ENCODE measurements at places on chromosomes 16 and 17.

DNA sequence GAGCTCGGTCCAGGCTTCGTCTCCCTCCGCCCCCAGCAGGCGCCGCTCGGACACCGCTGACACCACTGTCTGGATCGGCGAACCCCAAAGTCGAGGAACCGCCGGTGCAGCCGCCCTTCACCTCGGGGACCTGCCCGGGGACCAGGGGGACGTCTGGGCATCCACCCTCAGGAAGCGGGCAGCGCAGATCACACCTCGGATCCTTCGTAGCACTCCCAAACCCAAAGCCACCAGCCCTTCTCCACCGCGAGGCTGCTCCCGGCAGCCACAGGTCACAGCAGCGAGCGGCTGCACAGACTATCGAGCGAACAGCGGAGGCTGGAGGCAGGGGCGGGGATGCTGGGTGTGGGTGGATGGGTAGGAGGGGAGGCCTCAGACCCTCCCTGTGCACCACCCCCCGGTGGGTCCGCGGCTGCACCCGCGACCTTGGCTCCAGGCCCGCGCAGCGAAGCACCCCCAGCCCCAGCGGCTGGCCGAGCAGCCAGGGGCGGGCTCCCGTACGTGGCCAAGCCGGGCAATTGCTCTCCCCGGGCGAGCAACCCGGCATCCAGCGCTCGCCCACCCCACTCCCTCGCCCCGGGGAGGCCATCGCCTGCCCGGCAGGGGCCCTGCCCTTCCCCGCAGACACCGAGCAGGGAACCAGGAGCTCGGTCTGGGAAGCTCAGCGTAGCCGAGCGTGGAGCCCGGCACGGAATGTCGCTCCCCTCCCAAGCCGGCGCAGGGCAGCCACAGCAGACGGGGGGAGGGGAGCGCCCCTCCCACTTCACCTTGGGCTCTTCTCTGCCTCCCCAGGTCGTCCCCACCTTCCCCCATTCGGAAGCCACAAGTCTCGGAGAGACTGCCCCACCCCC lies 1.0 kb downstream of the SDK2 start:
- DNase-seq = no peak

GRCh38 chr17:48490451-48490892 lies 40.3 kb downstream of the HOXB1 start:
- no peak for DNase-seq

DNA sequence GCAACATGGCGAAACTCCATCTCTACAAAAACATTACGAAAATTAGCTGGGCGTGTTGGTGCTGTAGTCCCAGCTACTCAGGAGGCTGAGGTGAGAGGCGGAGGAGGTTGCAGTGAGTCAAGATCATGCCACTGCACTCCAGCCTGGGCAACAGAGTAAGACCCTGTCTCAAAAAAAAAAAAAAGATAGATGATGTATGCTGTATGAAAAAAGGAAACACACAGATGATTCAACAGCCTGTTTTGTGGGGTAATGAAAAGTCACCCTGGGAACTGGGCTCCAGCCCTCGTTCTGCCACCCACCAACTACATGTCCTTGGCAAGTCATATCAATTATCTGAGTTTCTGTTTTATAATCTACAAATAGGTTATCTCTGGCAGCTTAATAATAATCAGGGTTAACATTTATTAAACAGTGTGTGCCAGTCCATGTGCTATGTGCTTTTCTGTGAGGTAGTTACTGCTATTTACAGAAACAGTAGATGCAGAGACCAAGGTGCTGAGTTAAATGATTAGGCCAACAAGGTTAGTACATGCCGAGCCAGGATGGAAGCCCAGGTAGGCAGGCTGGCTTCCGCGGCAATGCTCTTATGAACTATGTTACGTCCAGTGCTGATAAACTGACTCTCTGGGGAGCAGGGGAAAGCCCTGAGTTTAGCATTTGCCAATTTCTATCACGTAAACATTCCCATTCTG lies 1.1 kb downstream of the G6PC1 start:
- DNase-seq = no peak

- DNase-seq = no peak
These were observed at the start of gene IGFALS for GRCh38 chr16:1793578-1794220. TSS of gene IGFALS (minus strand) at chr16:1793705. CDS start at chr16:1793652, 53 bp downstream.

GRCh38 chr17:69503711-69504110 lies 89.2 kb downstream of the MAP2K6 start:
- DNase-seq = no peak

DNA sequence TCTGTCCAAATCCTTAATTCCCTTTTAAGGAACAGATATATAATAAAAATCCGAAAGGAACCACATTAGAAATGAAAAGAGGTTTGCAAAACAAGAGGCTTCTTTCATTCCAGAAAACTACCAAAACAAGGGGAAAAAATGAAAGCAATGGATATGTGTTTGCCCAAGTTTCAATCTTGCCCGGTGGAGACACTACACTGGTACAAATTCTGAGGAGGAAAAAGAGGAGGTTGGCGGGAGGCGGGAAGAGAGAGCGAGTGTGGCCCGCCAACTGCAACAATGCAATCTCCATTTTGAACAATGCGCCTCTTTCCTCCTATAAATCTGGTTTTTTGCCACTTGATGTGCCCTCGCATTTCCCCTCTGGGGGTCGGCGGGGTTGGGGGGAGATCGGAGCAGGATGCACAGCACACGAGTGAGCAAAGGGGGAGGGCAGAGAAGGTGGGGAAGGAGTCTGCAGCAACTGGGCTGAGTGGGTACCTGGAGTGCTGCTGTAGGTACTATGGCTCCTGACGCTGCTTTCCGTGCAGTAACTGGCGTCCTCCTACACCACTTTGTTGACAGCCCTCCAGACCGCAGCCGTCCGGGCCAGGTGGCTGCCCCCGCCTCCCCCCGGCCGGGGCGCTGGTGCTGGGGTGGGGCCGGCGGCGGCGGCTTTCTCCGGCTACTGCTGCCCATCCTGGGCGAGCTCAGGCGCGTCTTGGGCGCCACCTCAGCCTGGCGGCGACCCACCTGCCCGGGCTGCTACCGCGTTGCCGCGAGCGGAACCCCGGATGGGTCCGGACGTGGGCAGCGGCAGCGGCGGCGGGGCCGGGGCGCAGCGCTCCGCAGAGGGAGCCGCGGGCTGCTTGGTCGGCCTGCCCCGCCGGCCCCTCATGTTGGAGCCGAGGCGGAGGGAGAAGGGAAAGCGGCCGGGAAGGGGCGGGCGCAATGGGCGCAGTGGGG lies 93.8 kb upstream of the PLEKHM1 start:
- peak; percentile 52 for DNase-seq

- no peak for DNase-seq
These were observed 10.7 kb upstream of the ZNF19 start for GRCh38 chr16:71499775-71500364.

- DNase-seq = no peak
These were observed 14.5 kb downstream of the C17orf100 start for GRCh38 chr17:6666077-6666521.

DNA sequence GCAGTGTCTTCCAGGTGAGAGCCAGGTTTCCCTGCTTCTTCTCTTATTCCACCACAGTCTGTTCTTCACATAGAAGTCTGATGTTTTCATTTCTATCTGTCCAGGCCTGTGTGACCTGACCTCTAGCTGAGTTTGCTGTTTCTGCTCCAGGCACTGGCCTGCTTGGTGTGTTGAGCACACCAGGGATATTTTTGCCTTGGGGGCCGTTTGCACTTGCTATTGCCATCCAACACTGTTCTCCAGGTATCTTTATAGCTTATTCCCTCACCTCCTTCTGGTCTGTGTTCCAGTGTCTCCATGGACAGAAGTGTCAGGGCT lies 41.4 kb downstream of the MRTFB start:
- DNase-seq = no peak

GRCh38 chr17:72743037-72743467 lies 349.4 kb downstream of the SLC39A11 start:
- DNase-seq = no peak

DNA sequence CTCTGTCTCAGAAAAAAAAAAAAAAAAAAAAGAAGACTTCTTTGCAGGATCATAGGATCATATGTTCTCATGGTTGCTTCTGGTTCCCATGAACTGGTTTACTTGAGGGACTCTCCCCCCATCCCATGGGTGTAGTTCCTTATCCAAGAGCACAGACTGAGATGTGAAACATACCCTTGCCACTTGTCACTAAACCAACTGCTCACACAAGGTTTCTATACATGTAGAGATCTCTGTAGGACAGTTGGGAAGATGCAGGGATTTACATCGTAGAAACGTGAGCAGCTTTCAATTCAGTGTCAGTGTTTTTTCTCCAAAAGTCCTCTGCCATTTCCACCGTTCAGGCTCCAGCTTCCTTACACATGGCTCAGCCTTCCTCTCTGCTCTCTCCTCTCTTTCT lies 11.1 kb upstream of the TMEM94 start:
- DNase-seq = no peak

GRCh38 chr16:53893731-53894435 lies 189.9 kb downstream of the FTO start:
- DNase-seq = no peak
